ENCODE measurements at places on chromosomes 1 and 21.

DNA sequence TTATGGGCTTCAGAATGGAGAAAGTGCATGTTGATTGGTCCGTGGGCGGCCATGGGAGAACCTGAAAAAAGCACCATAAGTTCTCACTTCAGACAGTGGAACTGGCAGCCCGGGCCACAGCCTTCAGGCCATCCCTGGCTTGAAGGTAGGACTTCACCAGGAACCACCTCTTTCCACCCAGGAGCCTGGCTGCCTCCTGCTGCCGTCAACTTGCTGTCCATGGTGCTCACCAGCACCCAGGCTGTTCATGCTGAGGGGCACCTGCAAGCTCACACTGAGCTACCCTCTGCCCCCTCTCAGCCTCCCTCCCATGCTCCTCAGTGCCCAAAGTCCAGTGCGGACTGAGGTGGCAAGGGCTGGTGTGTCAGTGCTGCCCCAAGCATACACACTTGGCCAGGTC is 12.9 kb upstream of the FNBP1L start:
- DNase-seq: no peak

GRCh38 chr1:179167418-179167777 is 62.1 kb downstream of the ABL2 start:
- no peak for DNase-seq

DNA sequence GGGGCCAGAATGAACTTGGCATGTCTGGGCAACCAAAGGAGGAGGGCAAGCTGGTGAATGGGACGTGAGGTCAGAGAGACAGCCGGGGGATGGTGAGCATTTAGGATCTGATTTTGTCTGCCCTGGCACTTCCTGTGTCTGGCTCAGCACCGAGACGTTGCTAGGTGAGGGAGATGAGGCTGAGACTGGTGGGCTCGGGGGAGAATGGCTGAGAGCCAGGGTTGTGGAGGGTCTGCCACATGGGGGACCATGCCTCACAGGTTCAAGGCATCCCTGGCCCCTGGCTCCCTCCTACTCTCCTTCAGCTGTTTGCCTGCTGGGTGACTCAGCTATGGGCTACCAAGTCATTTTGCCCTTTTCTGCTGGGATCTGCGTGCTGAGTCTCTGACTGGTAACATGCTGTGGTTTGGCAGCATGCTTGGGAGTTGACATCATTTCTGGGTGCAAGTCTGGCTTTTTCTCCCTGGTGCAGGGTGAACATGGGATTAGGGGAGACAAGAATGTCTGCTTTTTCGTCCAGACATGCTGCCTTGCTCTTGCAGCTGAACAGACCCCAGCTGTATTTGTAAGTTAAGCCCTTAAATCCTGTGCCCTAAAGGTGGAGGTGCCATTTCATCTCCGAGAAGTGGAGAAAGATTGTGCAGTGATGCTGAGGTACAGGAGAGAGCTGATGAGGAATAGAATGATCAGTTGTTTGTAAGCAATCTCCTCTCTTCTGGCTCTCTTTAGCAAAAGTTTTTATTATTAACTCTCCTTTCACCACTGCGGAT is 17.6 kb downstream of the GALNT2 start:
- peak; percentile 57 for DNase-seq

DNA sequence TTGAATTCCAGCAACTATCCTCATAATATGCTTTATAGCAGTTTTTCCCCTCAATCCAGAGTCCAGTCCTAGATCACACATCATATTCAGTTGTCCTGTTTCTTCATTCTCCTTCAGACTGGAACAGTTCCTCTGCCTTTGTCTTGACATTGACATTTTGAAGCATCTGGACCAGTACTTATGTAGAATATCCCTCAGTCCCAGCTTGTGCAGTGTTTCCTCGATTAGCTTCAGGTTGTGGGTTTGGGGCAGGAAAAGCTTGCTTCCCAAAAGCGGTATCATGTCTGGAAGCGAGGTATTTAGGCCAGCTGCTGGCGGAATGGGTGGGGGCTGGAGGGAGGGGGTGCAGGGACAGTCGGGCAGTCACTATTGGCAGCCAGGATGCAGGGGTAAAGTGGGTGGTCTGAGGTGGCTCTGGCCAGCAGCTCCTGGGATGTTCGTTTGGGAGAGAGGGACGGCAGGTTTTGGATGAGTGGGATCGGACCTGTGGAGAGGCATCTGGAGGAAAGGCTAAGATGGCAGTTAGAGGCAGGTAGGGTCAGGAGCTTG is 6.5 kb downstream of the THEMIS2 start:
- DNase-seq: no peak

- no peak for DNase-seq
These were observed 9.2 kb upstream of the SLC6A9 start for GRCh38 chr1:44040418-44040817.
